Inflammatory macrophage treated with lipopolysaccharide for 1 hour (primary cell): ENCODE measurements at places on chromosomes 1 and 21.

DNA sequence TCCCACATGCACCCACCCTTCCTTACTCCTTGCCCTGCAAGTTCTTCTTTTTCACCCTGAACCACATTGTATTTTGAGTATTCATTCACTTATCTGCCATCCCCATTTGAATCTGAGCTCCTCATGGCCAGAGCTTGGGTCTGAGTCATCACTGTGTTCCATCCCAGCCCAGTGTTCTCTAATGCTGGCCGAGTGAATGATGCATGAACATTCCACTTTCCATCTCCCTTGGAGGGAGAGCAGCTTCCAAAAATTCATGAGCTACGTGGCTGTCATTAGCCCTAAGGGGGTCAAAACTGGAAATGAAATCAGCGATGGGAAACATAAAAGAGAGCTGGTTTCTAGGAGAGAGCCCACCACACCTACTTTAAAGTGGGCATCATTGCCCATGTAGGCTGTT lies 187.0 kb upstream of the USP24 start:
- DNase-seq: no peak

GRCh38 chr1:119453021-119453420 lies 38.1 kb downstream of the HSD3B2 start:
- no peak for DNase-seq

- DNase-seq: no peak
Observed at GRCh38 chr1:79006564-79006963, at the start of gene ADGRL4. Gene ADGRL4 (minus strand): TSS chr1:79006730. CDS start chr1:79006654, 76 bp downstream.

DNA sequence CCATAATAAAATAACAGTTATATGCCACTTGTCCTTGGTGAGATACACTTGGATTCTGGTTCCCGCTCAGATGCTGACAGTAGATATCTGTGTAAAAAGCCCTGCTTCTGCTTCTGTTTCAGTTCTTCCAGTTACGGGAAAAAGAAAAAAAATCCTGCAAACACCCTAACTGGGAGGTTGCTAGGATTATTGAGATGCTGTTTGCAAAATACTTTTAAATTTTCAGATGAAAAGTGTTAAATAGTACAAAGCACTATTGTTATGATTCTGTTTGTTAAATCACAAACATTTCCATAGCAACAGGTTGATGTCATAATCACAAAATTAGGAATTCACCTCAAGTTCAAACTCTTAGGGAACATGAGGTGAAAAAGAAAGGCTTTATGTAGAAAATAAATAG lies 232.3 kb downstream of the HMCN1 start:
- no peak for DNase-seq

DNA sequence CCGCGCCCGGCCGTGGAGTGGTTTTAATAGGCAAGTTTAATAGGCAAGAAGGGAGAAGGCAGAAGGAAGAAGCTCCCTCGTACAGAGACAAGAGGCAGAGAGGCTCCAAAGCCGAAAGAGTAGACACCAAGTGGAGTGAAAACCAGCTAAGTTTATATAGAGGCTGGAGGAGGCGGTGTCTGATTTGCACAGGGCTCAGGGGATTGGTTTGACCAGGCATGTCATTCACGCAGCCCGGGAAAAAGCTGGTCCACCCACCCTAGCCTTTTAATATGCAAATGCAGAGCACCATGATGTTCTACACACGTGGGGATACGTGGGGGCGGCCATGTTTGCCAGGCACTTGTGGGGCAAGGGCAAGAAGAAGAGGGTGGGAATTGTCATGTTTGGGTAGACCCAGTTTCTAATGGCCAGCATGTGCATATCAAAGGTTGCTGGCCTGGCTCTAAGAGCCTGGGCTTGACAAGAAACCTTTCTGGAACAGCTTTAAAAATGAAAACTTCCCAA lies 18.0 kb upstream of the SOD1 start:
- no peak for DNase-seq

GRCh38 chr1:24657781-24658180 lies 14.7 kb downstream of the SRRM1 start:
- no peak for DNase-seq

- DNase-seq: no peak
Observed at GRCh38 chr1:198030682-198031081, 113.5 kb downstream of the LHX9 start.

DNA sequence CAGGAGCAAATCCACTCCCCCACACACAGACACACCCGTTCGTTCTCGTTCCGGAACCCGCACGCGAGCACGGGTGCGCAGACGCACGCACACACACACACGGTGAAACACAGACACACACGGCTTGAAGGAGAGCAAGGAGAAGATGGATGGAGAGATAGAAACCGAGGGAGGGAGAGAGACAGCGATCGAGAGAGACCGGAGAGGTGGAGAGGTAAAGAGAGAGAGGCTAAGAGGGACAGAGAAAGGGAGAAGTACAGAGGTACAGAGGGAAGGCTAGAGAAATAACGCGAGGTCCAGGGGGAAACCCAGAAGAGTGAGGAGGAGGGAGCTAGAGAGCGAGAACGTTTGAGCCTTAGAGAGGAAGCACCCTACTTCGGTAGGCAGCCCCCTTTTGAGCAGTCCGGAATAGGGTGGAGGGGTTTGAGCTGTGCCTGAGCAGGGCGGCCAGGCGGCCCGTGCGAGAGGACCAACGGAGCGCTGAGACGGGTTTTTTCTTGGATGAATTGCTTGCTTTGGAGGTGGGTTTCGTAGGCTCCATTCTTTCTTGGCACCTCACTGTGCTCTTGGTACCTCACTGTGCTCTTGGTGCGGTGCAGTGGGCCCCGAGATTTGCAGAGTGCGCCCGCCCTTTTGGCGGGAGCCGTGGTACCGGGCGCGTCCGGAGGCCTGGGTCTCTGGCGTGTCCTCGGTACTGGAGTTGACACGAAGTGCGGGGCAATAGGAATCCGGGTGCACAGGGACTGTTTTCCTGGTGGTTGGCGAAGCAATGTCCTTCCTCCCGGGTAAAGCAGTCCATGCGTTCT lies 88.4 kb upstream of the RHOU start:
- DNase-seq: no peak

DNA sequence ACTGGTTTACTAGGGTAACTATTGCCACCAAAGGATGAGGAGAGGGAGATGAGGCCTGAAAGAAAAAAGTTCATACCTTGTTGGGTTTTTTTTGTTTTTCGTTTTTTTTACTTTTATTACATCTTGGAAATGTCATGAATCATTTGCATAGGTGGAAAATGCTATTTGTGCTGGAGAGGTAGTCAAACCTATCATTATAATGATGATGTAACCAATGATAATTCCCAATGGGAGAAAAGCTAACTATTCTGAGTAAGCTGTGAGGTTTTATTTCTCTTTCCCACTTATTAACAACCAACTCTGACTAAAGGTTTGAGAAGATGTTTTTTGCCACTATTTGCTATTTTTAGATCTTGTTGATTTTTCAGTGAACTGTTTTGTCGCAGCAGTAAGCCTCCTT lies 29.0 kb downstream of the SH3GLB1 start:
- no peak for DNase-seq

- no peak for DNase-seq
Observed at GRCh38 chr1:26373789-26374188, 1.2 kb upstream of the ZNF683 start.

DNA sequence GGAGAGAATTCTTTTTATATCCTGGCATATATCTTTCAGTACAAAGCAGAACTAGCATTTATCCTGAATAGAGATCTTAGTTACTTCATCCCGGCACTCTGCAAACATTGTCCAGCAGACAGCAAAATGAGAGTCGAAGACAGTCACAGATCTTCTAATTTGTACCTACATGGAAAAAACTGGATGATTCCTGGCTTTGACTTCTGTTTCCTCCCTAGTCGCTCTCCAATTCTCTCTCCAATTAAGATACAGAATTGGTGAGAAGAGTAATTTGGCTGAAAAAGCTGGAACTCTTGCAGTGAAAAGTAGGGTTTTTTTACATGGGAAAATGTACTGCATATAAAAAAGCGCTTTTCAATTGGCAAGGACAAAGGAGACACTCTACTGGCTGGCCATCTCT lies 151.1 kb upstream of the C8B start:
- no peak for DNase-seq

- DNase-seq: no peak
Observed at GRCh38 chr1:223257856-223258550, 106.0 kb downstream of the SUSD4 start.

- no peak for DNase-seq
Observed at GRCh38 chr1:94859174-94859573, 39.0 kb downstream of the SLC44A3 start.

- no peak for DNase-seq
Observed at GRCh38 chr1:84899969-84900368, 7.0 kb upstream of the LPAR3 start.
